Stimulated activated CD8-positive, alpha-beta memory T cell treated with anti-CD3 and anti-CD28 coated beads, Interleukin-4, amount 100 ng/mL, for 24 hours (primary cell): ENCODE measurements at places on chromosomes 6 and 20.

- DNase-seq, result no peak
Observed at GRCh38 chr6:21605166-21605565, 11.6 kb downstream of the SOX4 start.

GRCh38 chr20:59623583-59623982, 19.2 kb downstream of the PHACTR3 start:
- no peak for DNase-seq

DNA sequence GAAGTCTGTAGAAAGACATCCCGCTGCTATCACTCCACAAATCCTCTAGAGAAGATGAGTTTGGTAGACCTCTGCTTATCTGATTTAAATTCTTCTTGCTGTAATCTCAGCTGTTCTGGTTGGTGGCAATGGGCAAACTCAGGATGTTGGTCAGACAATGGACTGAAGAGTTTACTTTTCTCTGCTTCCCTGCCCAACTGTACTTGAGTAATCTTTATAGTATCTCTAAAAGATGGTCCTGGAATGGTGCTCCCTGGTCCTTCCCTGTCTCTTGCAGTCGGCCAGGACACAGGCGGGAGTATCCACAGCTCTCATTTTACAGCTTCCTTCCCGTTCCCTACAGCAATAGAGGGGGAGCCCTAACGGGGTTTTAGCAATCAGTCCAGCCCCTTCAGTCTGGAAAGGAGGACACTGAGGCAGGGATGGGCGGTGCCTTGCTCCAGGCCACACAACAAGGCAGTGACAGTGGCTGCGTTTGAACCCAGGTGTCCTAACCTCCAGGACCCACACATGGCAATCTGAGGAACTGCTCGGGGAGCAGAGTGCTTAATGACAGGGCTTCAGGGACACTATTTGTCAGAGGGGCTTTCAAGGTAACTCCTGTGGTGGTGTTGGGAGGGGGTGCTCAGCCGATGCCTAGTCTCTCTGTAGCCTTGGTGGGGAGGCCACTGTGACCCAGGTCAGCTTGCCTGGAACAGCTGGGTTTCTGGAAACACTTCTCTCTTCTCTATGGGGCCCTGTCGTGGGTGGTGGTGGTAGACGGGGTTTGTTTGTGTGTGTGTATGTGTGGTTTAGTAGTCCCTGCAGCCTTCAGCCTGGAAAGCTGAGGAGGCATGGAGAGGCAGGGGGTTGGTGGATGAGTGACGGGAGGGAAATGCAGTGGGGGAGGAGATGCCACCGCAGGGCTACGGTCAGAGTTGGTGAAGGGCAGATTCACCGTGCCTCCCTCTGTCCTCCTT, 9.5 kb upstream of the VEGFA start:
- no peak for DNase-seq

DNA sequence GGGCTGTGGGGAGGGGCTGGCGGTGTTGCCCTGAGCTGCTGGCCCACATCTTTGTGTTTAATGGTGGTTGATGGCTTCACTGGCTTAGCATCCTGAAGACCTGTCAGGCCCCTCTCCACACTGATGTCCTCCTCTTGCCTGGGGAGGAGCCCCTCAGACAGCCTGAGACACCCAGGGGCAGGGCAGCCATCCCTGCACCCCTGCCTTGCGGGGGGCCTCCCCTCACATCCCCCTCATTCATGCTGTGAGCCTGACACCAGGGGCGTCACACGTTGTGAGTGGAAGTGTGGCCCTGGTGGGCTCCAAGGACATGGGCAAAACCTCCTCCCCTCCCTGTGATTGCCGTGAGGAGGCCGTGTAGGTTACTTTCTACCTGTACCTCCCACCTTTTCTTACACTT, 152.7 kb downstream of the DTNBP1 start:
- DNase-seq, result no peak

GRCh38 chr6:30879684-30880427, 4.5 kb upstream of the DDR1 start:
- no peak for DNase-seq
